ENCODE measurements at places on chromosomes 3 and 15.

DNA sequence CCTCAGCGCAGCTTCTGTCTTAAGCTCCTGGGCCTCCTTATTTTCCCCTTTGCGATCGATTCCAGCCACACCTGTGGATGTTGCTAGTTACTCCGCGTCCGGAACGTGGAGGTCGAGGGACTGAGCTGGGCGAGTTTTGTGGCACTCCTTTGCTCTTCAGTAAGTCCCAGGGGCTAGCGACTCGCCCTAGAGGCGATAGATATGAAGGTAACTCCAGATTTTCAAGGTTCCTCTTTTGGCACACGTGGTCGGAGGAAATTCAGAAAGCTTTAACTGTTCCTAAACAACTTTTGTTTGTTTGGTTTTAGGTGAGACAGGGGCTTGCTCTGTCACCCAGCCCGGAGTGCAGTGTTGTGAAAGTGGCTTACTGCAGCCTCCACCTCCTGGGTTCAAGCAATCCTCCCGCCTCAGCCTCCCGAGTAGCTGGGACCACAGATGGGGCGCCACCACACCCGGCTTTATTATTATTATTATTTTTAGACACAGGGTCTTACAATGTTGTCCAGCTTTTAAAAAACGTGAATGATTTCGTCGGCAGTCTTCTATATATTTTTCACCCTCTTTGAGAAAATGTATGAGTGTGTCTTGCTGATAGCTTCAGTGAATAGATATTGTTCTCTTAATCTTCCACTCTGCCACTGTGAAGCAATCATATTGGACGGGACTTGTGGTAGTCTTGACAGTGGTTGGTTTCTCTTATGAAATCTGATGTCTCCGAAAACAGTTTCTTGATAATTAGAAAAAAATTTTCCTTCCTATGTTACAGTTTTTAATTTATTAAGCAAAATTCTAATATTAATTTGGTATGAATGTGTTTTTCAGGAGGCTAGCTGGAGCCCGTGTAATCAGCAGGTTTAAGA, 785 bp downstream of the MFSD1 start:
- DNase-seq: no peak

- DNase-seq: no peak
These were observed 25.0 kb upstream of the ACAP2 start for GRCh38 chr3:195467641-195468390.

GRCh38 chr3:183862610-183863009, 22.1 kb downstream of the PARL start:
- DNase-seq: no peak

DNA sequence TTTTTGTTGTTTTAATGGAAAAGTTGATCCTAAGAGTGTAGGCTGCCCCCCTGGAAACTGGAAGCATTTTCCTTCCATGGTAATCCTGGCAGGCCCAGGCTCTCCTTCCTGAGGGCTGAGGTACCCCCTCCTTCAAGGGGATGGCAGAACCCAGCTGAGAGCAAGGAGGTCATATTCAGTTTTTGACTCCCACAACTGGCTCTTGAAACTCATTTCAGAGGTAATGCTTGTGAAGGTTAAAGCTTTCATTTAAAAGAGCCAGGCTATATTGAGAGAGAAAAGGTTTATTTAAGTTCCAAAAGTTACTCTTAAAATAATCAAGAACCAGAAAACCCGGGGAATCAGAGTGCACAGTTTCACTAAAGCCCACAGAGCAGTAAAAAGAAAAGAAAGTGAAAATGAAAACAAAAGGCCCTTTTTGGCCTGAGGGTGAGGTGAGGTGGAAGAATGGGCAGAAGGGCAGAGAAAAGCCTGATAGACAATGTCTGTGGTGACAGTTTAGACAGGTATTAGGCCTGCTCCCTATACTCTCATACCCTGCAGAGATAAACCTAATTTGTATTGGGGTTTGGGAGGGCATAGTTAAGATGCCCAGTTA, 47.0 kb upstream of the RBP1 start:
- no peak for DNase-seq

GRCh38 chr3:77460326-77460725, 420.4 kb downstream of the ROBO2 start:
- DNase-seq: no peak

DNA sequence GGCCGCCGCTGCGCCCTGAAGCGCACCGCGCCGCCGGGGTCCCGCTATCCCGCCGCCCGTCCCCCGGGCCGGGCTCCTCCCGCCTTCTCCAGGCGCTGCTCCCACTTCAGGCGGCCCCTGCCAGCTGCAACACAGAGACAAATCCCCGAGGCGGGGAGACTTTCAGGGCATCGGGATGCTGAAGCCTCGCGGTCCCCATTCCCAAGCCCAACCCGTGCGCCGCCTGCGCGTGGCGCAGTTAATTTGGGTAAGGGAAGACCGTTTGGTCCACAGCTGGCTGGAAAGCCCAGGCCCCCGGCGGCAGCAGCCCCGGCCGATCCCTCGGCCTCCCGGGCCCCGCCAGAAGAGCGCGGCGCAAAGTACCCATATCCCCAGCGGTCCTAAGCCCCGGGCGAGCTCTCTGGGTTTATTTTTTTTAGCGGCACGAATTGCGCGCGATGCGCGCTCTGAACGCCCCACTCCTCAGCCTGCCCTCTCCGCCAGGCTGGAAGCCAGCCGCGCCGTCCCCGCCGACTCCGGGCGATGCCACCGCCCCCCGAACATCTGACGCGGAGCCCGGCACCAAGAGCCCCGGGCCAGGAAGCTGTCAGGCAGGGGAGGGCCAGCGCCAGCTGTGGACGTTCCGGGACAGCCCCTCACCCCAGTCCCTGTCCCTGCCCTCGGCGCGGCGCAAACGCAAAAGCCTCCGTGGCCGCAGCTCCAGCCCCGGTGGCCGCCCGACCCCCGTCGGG, 517 bp downstream of the FBN1 start:
- no peak for DNase-seq
